ENCODE measurements at places on chromosomes 2 and 18.

GRCh38 chr2:46337208-46337994 lies 40.2 kb downstream of the EPAS1 start:
- DNase-seq = no peak

DNA sequence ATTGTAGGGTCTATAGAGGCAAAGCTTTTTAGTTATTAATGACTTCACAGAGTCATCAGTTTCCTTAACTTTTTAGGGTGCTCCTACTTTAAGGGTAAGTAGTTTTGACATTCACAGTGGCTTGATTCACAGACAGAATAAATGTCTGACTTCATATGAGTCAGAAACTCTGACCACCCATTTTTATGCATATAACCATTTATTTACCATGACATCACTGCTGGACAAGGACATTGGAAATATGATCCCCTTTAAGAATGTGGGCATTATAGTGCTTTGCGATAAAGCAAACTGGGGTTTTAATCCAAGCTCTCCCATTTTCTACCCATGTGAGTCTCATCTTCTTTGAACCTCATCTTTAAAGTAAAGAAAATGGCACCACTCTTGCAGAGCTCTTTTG lies 162.0 kb upstream of the MC4R start:
- no peak for DNase-seq

- no peak for DNase-seq
Measured at GRCh38 chr2:173719471-173719870, 245.7 kb downstream of the SP3 start.

GRCh38 chr18:42530276-42530675 lies 575.2 kb downstream of the PIK3C3 start:
- DNase-seq = no peak

DNA sequence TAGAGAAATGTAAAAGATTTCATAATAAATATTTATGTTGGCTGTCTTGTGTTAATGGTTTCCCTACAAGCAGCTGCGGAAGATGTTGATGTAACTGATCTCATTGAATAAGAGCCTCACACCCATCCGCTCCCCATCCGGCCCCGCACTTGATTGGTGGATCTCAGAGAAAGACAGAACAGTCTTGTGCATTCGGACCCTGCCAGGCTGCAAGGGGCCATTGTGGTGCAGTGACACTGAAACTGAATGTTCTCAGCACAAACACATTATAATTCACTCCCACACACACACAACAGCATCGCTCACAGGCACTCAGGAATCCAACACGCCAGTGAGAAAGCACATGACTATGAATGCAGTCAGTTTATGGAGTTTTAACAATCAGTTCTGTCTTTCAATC lies 47.8 kb downstream of the PRELID3A start:
- no peak for DNase-seq

DNA sequence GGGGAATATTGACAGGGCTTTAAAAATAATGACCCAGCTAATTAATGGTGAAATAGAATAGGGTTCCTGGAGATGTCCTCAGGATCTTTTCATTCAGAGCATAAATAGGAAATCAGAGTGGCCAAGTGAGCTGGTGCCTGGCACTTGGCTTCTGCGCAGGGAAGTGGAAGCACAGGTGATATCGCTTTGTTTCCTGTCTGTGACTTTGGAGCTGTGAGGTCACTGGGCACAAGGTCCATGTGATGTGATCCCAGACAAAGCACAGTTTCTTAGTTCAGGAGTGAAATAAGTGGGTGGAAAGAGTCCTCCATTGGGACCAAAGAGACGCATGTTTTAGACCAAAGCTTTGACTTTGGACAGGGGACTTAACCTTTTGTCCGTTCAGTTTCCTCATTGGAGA lies 338.3 kb downstream of the CYRIA start:
- no peak for DNase-seq
